ENCODE measurements at places on chromosomes 11 and 22. TPM values are rescaled to one million over a fixed set of nuclear protein-coding genes. Genes with fewer than 3 reads are reported as not detected.

DNA sequence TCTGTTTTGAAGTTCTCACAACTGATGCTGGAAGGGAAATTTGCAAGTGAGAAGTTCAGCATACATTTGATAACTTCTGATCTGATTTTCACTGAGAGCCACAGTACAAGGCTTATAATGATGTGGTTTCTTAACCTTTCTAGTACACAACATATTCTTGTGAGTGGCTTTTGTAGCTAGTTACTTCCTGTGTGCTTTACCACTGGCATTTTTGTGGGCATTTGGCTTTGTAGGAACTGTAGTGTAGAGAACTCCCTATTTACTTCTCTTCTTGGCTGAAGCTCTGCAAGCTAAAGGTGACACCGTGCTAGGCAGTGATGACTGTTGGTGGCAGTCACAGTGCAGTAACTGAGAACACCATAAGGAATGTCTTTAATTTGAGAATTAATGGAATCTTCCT, 14.9 kb downstream of the USP47 start:
- no peak overlapping the region for H3K27ac ChIP-seq
- DNase-seq = no peak
- no peak overlapping the region for H3K4me3 ChIP-seq
- H3K36me3 ChIP-seq = no peaks in the 10 kb centered on the region
- peaks cover 17% of the 10 kb centered on the region for H3K4me1 ChIP-seq

DNA sequence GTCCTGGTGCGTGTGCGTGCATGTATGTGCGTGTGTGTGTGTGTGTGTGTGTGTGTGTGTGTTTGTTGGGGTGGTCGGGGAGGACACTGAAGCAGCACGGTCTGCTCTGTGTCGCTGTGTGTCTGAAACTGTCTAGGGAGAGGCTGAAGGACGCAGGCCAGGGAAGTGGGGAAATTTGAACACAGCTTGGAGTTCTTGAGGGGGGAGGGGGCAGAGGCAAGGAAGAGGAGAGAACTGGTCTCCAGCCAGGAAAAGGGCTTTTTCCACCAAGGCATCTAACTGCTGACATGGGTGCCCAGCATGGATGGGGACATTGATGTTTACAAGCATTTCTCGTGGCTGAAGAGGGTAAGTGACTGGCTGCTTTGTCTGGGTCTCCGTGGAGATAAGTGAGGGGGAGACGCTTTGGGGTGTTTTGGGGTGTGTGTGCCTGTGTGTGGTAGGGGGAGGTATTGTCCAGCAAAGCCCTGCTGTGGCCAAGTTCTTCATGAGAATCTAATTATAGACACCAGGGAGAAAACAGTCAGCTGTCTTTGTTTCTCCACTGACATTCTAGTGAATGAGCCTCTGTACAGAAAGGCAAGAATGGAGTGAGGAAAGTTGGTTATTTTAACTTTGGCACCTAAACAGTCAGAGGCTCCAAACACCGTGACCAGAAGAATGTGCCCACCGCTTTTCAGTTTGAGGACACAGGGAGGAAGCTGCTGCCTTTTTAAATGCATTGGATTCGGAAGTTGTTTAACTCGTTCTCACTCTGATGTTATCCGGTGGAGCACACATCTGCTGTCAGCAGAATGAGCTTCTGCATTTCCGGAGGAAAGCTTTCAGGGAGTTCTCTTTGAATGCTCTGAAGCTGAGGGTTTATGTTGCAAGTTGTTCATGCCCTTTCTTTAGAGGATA, 63.7 kb downstream of the PPFIBP2 start:
- H3K27ac ChIP-seq = peak overlapping the region; percentile 71
- H3K36me3 ChIP-seq = no peaks in the 10 kb centered on the region
- peak overlapping the region; percentile 35 for H3K4me3 ChIP-seq
- H3K4me1 ChIP-seq = peaks cover 48% of the 10 kb centered on the region
- peak; percentile 73 for DNase-seq

Gene CHST1
- 2.8 TPM for total RNA-seq

Gene KCNQ1OT1
- 4.4 TPM for total RNA-seq

Gene APOL1
- 160 TPM for total RNA-seq

DNA sequence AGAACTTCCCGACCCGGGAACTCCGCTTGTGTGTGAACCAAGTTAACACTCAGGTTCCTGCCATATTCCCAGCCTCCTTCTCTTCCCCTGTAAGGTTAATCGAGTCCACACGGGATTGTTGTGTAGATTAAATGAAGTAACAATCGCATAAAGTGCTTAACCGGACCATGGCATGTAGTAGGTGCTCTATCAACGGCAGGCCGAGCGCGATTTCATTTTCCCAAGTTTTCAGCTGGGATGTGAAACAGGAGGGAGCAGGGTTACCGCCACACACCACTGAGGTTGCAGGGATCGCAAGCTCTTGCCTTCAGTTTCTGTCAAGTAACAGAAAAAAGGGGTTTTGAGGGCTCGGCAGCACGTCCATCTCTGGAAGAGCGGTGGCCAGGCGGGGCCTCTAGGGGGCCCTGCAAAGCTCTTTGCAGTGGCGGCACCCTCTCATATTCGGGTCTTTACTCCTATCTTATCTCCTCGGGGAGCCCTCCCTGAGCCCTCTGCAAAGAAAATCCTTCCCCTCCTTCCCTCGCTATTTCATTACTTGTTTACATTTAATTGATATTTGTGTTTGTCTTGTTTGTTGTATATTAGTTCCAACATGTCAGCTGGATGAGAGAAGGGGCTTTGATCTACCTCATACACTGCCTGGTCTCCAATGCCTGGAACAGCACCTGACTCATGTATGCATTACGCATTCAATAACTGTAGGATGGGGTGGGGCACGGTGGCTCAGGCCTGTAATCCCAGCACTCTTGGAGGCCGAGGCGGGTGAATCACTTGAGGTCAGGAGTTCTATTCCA, 816 bp upstream of the PLEKHA7 start:
- DNase-seq = no peak
- no peaks in the 10 kb centered on the region for H3K27me3 ChIP-seq
- no peaks in the 10 kb centered on the region for H3K4me1 ChIP-seq
- no peaks in the 10 kb centered on the region for H3K36me3 ChIP-seq
- peak overlapping the region; percentile 89 for H3K4me3 ChIP-seq
- H3K27ac ChIP-seq = peak overlapping the region; percentile 80

Gene IGSF9B
- 10.4 TPM for total RNA-seq

Gene PDE2A
- 42.0 TPM for total RNA-seq

DNA sequence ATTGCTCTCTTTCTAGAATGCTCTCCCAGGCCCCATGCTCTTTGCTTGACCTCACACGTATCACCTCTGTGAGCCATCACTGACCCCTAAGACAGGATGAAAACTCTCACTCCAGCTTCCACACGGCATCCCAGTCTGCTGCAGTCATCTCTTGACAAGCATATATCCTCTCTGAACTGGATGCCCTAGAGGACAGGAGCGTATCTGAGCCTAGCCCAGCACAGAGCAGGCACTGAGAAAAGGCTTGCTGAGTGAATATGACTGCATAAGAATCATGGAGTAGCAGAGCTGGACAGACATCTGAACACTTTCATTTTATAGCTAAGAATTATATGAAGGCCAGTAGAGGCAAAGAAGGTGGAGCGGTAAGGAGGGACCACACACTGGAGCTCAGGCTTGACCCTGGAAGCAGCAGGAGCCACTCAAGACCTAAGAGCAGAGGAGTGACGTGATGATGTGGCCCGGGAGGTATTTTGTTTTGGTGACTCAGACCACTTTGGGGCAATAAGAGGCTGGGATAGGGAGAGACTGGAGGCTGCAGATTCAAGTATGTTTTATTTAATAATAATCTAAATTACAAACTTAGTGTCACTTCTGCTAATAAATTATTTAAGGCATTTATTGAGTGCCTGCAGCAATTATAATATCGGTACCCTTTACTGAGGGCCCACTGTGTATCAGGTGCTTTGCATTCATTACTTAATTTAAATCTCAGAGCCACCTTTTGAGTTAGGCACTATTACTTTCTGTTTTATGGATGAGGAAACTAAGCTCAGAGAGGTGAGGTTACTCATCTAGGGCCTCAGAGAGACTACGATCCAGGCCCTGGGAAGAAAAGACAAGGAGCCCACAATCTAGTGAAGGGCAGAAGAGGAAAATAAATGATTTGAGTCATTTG, 42.6 kb downstream of the MAP6 start:
- H3K27ac ChIP-seq = no peak overlapping the region
- H3K36me3 ChIP-seq = no peaks in the 10 kb centered on the region
- DNase-seq = no peak

DNA sequence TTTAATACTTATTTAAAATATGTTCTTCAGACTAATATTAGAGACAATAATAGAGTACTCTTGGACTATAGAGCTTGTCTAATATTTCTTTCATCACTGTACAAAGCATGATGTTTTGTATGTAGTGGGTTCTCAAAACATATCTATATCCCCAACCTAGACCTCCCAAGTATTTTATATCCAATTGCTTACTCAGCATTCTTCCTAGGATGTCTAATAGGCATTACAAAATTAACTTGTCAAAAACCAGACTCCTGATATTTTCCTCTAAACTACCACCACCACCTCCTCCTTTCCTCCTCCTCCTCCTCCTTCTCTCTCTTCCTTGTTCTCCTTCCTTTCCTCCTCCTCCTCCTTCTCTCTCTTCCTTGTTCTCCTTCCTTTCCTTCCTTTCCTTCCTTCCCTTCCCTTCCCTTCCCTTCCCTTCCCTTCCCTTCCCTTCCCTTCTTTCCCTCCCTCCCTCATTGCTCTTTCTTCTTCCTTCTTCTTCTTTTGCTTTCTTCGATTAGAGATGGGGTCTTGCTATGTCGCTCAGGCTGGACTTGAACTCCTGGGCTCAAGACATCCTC, 21.3 kb downstream of the BCO2 start:
- no peaks in the 10 kb centered on the region for H3K27me3 ChIP-seq
- no peak overlapping the region for H3K27ac ChIP-seq
- no peaks in the 10 kb centered on the region for H3K36me3 ChIP-seq
- H3K4me1 ChIP-seq = peaks cover 3% of the 10 kb centered on the region

GRCh38 chr11:105197071-105197815, 57.7 kb upstream of the CARD18 start:
- DNase-seq = no peak
- H3K36me3 ChIP-seq = no peaks in the 10 kb centered on the region
- H3K27me3 ChIP-seq = no peaks in the 10 kb centered on the region

- DNase-seq = peak; percentile 85
- no peak overlapping the region for H3K4me3 ChIP-seq
- H3K36me3 ChIP-seq = no peaks in the 10 kb centered on the region
- no peak overlapping the region for H3K27ac ChIP-seq
- H3K4me1 ChIP-seq = no peaks in the 10 kb centered on the region
These were observed 90.3 kb upstream of the PITPNB start for GRCh38 chr22:28009272-28009827.

GRCh38 chr11:66011239-66011784, 496 bp upstream of the CST6 start:
- DNase-seq = peak; percentile 79
- H3K4me1 ChIP-seq = no peaks in the 10 kb centered on the region
- H3K36me3 ChIP-seq = no peaks in the 10 kb centered on the region
- H3K27ac ChIP-seq = no peak overlapping the region
- H3K4me3 ChIP-seq = no peak overlapping the region
